Hindlimb muscle (tissue), 1 donor: ENCODE measurements at places on chromosomes 11 and 22.

DNA sequence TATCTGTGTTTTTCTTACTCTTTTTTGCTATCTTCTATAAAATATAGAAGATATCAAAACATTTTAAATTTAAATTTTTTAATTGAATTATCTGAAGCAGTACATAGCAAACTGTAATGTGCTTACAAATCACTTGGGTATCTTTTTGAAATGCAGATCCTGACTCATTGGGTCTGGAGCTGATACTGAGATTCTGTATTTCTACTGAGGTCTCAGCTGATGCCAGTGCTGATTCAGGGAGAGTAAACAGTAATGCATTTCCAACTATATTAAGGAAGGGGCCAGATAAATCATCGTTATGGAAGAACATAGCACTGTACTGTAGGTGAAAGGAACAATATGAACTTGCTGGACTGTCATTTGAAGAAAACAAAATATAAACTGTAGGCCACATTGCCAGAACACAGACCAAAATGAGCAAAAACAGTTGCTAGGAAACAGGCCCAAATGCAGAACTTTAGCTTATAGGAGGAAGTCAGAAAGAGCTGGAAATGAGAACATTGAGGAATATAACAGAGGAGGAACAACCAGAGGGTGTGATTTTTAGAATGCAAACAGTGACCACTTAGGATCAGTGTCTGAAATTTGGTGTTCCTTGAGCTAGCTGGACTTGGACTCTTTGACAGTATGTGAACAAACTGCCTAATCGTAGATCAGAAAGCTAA lies 3.3 kb downstream of the ARL14EP start:
- DNase-seq, result no peak

DNA sequence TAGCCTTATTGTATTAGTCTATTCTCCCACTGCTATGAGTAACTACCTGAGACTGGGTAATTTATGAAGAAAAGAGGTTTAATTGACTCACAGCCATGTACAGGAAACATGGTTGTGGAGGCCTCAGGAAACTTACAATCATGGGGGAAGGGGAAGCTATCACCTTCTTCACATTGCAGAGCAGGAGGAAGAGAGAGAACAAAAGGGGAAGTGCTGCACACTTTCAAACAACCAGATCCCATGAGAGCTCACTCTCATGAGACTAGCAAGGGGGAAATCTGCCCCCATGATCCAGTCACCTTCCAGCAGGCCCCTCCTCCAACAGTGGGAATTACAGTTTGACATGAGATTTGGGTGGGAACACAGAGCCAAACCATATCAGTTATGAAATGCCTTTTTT lies 179.4 kb downstream of the ARHGAP42 start:
- DNase-seq, result no peak

GRCh38 chr11:64971421-64972233 lies at the start of gene MAJIN:
Gene MAJIN (minus strand): TSS chr11:64972108. CDS start chr11:64959405, 12,703 bp downstream.
- peak; percentile 83 for DNase-seq

DNA sequence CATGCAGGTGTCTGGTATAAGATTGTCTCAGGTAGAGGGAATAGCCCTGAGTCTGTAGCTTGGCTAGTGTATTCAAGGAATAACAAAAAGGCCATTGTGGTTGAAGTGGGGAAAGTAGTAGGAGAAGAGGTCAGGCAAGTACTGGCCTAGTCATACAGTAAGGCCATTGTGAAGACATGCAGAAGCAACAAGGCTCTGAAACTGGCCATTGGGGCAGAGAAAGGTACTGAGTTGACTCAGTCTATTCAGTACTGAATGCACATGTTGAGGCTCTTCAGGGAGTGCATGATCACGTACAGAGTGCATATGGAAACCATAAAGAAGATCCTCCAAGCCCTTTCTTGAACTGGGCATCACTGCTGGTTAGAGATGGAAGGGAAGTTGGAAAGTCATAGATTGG lies 477.6 kb downstream of the SOX6 start:
- no peak for DNase-seq

GRCh38 chr22:33114565-33114964 lies 56.4 kb upstream of the SYN3 start:
- no peak for DNase-seq

DNA sequence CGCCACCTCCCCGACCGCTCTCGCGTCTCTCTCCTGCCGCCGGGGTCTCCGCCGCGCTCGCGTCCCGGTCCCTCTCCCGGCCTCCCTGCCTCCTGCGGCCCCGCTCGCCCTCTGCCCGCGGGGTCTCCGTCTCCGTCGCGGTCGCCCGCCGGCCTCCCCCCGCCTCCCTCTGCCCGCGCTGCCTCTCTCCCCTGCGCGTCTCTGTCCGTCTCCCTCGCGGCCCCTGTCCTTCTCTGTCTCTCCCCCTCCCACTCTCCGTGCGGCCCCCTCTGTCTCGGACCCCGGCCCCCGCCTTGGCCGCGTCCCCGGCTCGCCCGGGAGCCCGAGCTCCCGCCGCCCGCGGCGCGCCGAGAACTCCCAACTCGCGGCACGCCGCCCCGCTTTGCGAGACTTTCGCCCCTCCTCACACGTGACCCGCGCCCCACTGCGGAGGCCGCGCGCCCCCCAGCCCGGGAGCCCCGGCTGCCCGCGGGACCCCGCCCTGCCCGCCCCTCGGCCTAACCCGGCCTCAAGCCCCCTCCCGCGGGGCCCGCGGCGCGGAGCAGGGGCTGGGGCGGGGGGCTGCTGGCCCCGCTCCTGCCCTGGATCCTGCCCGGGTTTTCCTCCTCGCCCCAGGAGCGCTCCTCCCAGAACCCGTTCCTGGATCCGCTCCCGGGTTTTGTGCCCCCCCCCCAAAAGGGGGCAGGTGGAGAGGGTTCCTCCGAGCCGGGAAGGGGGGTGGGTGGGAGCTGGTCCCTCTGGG lies 702 bp upstream of the KCNJ4 start:
- peak; percentile 60 for DNase-seq

DNA sequence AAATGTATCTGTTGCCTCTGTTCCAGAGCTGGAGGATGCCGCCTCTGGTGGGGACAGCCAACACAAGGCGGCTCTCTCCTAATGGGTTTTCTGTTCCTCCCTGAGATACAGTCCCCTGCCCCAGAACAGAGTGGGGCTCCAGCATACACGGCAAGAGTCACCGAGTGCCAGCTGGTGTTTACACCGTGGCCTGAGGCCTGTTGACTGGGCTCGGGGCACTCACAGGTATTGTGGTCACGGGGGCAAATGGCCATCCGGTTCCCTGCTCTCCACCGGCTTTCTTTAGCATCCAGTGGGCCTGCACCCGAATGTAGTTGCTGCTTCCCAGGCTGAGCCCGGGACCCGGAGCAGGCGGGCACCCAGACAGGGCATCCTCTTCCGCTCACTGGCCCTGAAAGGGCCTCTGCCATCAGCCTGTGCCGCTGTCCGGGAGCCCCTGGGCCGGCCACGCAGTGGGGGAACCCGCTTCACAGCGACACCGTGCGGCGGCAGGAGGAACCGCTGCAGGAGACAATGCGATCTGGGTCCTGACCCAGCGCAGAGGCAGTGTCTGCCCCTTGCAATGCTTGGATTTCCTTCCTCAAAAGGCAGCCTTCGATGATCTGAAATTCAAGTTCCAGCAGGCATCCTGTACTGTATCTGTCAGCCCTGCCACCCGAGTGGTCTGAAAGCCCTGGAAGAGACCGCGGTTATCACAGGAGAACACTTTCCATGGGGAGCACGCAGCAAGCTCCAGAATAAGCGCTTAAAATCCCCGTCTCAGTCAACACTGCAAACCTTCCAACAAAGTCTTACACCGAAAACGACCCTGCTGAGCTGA lies 859 bp upstream of the KRTAP5-5 start:
- DNase-seq, result peak; percentile 47

DNA sequence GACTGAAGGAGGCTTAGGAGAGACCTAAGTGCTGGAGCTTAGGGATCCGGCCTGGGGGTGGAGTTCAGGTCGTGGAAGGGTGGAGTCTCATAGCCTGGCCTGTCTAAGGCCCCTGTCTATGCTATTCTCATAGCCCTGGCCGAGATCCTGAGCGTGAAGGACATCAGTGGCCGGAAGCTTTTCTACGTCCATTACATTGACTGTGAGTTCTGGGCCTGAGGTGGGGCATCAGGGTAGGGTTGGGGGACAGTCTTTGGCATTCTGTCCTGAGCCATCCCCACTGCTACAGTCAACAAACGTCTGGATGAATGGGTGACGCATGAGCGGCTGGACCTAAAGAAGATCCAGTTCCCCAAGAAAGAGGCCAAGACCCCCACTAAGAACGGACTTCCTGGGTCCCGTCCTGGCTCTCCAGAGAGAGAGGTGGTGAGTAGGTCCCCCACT lies 603 bp downstream of the KAT5 start:
- no peak for DNase-seq

DNA sequence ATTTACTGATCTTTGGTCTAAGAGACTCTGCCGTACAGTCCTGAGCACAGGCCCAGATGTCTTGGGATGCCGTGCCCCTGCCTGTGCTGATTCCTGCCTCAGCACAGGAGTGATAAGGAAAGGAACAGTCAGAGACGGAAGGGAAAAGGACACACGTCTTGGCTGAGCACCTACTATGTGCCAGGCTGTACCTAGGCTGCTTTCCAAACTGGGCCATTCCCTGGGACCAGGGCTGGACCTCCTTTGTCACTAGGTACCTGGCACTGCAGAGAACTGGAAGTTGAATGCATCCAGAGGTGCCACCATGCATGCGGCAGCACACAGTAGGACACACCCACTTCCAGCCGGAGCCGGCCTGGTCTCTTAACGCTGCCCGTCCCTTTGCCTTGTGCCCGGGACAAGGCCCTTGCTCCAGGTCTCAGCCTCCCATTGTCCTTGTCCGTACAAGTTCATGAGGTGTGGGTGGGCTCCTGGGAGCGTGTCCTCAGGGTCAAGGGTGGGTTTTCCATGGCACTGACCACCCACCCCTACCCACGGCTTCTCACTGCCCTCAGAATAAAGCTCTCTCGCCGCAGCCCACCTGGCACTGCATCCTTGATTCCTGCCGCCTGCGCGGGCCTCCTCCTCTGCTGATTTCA lies 1.1 kb upstream of the SSTR3 start:
- no peak for DNase-seq

GRCh38 chr11:58222721-58223120 lies 6.0 kb downstream of the OR10Q1 start:
- no peak for DNase-seq

GRCh38 chr11:131463162-131463561 lies 92.7 kb downstream of the NTM start:
- DNase-seq, result no peak

DNA sequence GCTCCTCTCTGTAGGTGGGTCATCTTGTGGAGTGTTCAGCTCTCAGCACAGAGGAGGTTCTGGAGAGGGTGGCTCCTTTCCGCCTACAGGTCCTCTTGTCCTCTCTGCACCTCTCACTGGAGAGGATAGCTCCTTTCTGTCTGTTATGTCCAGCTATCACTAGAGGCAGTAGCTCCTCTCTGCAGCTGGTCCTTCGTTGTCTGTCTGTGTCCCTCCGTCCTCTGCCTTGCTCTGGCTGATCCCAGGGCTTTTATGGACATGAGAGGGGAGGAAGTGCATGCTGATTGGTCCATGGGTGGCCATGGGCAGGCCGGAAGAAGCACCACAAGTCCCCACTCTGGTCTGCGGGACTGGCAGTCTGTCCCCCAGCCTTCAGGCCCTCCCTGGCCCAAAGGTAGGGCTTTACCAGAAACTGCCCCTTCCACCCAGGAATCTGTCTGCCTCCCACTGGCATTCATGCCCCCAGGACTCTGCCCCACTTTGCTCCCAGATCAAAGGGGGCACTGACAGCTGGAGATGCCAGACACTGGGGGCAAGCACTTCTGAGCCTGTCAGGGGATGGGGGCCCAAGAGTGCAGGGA lies 38.6 kb upstream of the CALCB start:
- DNase-seq, result no peak

- DNase-seq, result no peak
Observed at GRCh38 chr22:28581016-28581415, 98.6 kb downstream of the TTC28 start.

DNA sequence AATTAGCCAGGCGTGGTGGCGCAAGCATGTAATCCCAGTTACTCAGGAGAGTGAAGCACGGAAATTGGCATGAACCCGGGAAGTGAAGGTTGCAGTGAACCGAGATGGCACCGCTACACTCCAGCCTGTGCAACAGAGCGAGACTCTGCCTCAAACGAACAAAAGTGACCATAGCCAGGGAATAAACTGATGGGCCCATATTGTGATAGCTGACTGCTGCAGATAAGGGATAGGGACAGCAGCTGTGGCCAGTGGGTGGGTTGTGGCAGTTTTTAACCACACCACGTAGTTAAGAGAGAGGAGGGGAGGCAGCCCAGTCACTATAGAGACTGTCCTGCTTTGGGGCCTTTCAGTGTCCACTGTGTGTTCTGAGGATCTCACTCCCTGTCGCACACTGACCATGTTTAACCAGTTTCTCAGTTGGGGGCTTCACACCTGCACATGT lies 58.9 kb downstream of the PISD start:
- no peak for DNase-seq

- no peak for DNase-seq
Observed at GRCh38 chr22:49969751-49970527, 9.4 kb downstream of the PIM3 start.

DNA sequence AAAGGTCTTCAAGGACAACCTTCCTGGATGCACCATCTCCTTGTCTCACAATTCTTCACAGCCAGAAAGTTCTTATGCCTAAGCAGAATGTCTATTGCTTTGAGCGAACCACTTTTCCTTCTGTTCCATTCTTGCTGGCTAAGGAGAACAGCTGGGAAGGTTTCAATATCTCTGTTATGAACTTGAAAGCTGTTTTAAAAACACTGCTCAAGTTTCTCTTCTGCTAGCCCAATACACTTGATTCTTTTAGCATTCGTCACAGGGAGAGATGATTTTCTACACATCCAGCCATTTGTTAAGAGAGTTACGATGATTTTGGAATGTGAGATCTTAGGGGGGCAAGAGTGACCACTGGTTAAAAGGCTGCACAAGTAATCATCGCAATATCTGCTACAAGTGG lies 249.3 kb downstream of the KIRREL3 start:
- peak; percentile 22 for DNase-seq
